ENCODE measurements at places on chromosomes 6 and 20.

DNA sequence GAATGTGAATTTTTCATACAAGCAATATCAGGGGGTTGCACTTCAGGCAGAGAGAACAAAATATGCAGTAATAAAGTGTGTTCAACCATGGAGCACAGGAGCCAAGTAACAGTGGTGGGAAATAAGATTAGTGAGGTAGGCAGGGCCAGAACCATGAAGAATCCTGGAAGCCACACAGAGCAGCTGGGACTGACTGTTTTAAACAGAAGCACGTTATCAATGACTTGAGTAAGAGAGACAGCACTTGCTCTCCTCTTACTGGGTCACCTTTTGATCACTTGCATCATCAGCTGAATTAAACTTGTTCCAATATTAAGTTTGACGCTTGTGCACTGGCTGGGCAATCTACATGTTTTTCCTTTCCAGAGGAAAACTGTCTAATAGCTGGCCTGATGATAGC, 238.5 kb downstream of the TBX18 start:
- H3K4me3 ChIP-seq, result no peak overlapping the region
- H3K27me3 ChIP-seq, result no peaks in the 10 kb centered on the region
- H3K4me1 ChIP-seq, result no peaks in the 10 kb centered on the region
- H3K27ac ChIP-seq, result no peak overlapping the region

GRCh38 chr20:43942667-43943285, 28.1 kb downstream of the TOX2 start:
- DNase-seq, result no peak
- peaks cover 33% of the 10 kb centered on the region for H3K27me3 ChIP-seq
- H3K4me1 ChIP-seq, result peaks cover 40% of the 10 kb centered on the region
- no peak overlapping the region for H3K4me3 ChIP-seq

DNA sequence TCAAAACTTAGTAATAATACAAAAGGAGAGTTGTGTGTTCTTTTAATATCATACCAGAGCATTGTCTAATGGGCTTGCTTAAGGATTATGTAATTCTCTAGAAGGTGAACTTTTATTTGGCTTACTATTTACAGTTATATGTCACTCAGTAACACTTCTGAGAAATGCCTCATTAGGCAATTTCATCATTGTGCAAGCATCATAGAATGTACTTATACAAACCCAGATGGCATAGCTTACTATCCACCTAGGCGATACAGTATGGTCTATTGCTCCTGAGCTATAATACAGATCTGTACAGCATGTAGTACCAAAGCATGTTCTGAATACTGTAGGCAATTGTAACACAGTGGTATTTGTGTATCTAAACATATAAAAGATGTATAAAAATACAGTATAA, 340.1 kb downstream of the PHF3 start:
- H3K4me1 ChIP-seq, result no peaks in the 10 kb centered on the region
- H3K27ac ChIP-seq, result no peak overlapping the region
- H3K27me3 ChIP-seq, result no peaks in the 10 kb centered on the region
- no peak overlapping the region for H3K4me3 ChIP-seq
- H3K36me3 ChIP-seq, result no peaks in the 10 kb centered on the region
- no peak for DNase-seq

DNA sequence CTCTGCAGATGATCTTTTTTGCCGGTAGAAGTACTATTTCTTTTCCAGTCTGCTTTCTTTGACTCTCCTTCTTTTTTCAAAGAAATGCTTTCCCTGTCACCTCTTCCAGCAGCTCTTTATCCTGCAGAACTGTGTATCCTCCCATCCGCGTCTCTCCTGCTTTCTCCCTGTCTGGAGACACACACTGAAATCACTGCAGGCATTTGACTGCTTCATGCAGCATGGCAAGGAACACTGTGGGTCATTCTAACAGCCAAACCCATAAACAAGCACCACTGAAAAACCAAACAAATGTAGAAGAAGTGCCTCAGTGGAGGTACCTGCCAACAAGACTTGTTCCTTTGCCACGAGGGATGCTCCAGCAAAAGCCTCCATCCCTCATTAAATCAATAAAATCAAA, 403.7 kb upstream of the CITED2 start:
- H3K27me3 ChIP-seq, result no peaks in the 10 kb centered on the region
- H3K27ac ChIP-seq, result no peak overlapping the region
- no peak overlapping the region for H3K4me3 ChIP-seq
- H3K4me1 ChIP-seq, result no peaks in the 10 kb centered on the region
- H3K36me3 ChIP-seq, result no peaks in the 10 kb centered on the region
- no peak for DNase-seq

- no peaks in the 10 kb centered on the region for H3K36me3 ChIP-seq
- no peaks in the 10 kb centered on the region for H3K4me1 ChIP-seq
- no peak overlapping the region for H3K27ac ChIP-seq
- peaks cover 2% of the 10 kb centered on the region for H3K27me3 ChIP-seq
- DNase-seq, result no peak
Measured at GRCh38 chr6:46419576-46420002, 71.7 kb downstream of the RCAN2 start.

- peak overlapping the region; percentile 80 for H3K27ac ChIP-seq
- H3K4me1 ChIP-seq, result peaks cover 68% of the 10 kb centered on the region
- H3K36me3 ChIP-seq, result peaks cover 4% of the 10 kb centered on the region
- DNase-seq, result no peak
- no peaks in the 10 kb centered on the region for H3K27me3 ChIP-seq
- H3K4me3 ChIP-seq, result no peak overlapping the region
Measured at GRCh38 chr6:24949020-24949569, 13.3 kb upstream of the RIPOR2 start.

DNA sequence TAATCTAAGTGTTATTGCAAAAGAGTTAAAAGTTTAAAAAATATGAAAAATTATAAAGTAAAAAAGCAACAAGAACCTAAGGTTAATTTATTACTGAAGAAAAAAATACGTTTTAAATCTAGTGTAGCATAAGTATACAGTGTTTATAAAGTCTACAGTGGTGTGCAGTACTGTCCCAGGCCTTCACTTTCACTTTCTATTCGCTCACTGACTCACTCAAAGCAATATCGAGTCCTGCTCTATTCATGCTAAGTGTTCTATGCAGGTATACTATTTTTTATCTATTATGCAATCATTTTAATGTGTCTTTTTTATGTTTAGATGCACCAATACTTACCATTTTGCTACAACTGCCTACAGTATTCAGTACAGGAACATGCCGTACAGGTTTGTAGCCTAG, 113.0 kb downstream of the MANEA start:
- no peak overlapping the region for H3K4me3 ChIP-seq
- H3K4me1 ChIP-seq, result no peaks in the 10 kb centered on the region

DNA sequence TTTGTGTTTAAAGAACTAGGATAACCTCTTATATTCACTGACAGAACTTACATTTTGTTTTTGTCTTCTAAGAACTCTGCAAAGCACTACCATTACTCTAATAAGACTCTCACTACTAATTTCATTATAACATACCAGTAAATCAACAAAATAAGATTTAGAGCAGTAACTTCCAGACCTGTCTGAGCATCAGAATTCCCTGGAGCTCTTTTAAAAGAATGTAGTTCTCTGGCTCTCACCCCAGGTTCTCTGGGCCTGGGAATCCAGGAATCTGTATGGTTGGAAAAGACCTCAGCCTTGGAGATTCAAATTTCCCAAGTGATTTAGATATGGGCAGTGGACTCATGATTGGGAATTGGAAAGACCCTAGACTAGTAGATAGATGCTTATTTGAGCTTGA, 89.4 kb downstream of the JAG1 start:
- H3K27me3 ChIP-seq, result no peaks in the 10 kb centered on the region
- no peak for DNase-seq
- no peak overlapping the region for H3K4me3 ChIP-seq
- no peak overlapping the region for H3K27ac ChIP-seq
- no peaks in the 10 kb centered on the region for H3K4me1 ChIP-seq

DNA sequence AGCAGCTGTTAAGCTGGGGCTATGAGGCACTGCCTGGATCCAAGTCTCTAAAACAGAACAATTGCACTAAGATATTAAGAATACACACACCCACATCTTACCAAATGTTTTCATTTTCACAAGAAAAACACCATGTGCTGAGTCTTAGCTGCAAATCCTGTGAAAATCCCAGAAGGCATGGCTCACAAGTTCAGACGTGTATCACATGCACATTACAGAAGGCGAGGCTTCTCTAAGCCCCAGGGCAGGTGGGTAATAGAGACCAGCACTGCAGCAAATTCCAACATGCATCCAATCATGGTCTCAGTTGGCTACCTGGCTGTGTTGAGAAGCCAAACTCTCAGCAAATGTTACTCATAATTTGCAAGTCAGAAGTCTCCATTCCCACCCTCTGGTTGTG, 16.2 kb upstream of the CST3 start:
- H3K4me1 ChIP-seq, result peaks cover 14% of the 10 kb centered on the region
- no peaks in the 10 kb centered on the region for H3K36me3 ChIP-seq
- no peaks in the 10 kb centered on the region for H3K27me3 ChIP-seq
- no peak overlapping the region for H3K27ac ChIP-seq

DNA sequence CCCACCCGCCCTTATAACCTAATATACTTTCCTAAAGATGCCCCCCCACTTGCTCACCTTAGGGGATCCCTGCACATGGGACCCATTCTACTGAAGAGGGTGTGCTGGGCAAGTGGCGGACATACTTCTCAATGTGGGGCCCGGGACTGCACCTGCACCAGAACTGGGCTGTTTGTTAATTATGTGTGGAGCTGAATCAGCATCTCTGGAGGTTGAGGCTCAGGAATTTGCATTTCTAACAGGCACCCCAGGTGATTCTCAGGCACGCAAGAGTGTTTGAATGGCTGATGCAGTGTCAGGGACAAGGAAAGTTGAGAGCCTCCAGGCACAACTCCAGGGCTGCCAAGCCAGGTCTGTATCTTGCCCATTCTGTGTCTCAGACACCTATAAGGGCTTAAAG, 8.9 kb upstream of the PTPRT start:
- no peaks in the 10 kb centered on the region for H3K4me1 ChIP-seq
- no peak overlapping the region for H3K27ac ChIP-seq
- H3K4me3 ChIP-seq, result no peak overlapping the region
- no peak for DNase-seq
- H3K36me3 ChIP-seq, result no peaks in the 10 kb centered on the region

- DNase-seq, result no peak
- no peak overlapping the region for H3K27ac ChIP-seq
- no peaks in the 10 kb centered on the region for H3K36me3 ChIP-seq
- H3K4me3 ChIP-seq, result no peak overlapping the region
Measured at GRCh38 chr20:61112515-61112914, 139.5 kb upstream of the CDH4 start.

GRCh38 chr6:47780510-47781356, 1.1 kb upstream of the OPN5 start:
- H3K27me3 ChIP-seq, result no peaks in the 10 kb centered on the region
- H3K27ac ChIP-seq, result no peak overlapping the region
- DNase-seq, result peak; percentile 65

DNA sequence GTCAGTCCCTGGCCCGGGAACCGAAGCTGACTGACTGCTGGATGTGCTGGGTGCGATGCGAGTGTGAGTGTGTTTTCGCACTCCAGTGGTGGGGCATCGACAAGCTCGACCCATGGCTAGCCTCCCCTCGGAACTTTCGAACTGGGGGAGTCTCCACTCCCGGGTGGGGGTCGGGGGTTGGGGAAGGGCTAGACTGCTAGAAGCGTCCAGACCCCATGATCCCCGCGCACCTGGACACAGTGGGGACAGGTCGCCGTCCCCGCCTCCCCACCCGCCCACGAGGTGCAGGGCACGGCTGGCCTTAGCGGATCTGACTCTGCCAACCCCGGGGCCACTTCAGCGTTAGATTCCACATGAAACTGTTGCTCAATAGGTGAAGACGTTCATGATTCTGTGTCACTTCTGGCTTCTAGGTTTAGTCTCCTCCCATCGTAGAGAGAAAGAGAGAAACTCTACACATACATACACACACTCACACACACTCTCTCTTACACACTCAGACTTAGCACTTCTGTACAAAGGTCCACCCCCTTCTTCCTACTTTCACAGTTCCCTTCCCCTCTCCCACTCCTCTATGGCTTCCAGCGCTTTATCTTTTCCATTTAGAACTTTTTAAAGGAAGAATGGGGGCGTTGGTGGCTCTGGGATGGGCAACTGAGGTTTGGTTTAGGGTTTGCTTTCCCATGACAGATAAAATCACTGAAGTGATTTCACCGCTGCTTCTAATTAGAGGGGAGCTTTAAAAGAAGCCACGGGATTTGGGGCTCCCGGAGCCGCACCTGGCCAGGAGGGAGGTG, 5.1 kb upstream of the TFAP2A start:
- H3K4me3 ChIP-seq, result no peak overlapping the region
- H3K36me3 ChIP-seq, result no peaks in the 10 kb centered on the region
- peaks cover 12% of the 10 kb centered on the region for H3K4me1 ChIP-seq

- no peak overlapping the region for H3K4me3 ChIP-seq
- H3K4me1 ChIP-seq, result peaks cover 12% of the 10 kb centered on the region
- no peak overlapping the region for H3K27ac ChIP-seq
- no peaks in the 10 kb centered on the region for H3K27me3 ChIP-seq
- no peaks in the 10 kb centered on the region for H3K36me3 ChIP-seq
Measured at GRCh38 chr20:38132156-38132909, 32.7 kb downstream of the TGM2 start.

DNA sequence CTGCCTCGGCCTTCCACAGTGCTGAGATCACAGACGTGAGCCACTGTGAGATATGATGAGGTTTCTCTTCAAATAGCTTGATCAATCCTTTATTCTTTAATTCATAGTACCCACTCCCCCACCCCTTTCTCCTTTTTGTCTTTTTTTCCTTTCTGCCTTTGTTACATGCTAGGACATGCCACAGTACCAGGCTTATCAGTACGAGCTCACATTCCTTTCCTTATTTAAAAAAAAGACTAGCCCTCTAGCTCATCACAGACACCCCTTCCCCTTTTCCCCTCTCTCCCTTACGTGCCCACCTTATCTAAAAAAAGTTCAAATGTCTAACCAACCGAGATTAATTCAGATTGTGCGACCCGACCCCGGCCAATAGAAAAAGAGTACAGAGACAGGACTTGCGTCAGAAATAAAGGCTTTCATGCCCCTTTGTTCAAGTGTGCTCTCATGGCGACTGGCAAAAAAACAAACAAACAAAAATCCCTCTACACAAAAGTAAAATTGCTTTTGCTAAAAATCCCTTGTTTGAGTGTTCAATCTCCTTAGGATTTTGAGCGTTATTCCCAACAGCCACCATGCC, 49.2 kb downstream of the MRAP2 start:
- no peaks in the 10 kb centered on the region for H3K36me3 ChIP-seq
- no peaks in the 10 kb centered on the region for H3K27me3 ChIP-seq
- H3K4me1 ChIP-seq, result no peaks in the 10 kb centered on the region
- no peak overlapping the region for H3K27ac ChIP-seq

DNA sequence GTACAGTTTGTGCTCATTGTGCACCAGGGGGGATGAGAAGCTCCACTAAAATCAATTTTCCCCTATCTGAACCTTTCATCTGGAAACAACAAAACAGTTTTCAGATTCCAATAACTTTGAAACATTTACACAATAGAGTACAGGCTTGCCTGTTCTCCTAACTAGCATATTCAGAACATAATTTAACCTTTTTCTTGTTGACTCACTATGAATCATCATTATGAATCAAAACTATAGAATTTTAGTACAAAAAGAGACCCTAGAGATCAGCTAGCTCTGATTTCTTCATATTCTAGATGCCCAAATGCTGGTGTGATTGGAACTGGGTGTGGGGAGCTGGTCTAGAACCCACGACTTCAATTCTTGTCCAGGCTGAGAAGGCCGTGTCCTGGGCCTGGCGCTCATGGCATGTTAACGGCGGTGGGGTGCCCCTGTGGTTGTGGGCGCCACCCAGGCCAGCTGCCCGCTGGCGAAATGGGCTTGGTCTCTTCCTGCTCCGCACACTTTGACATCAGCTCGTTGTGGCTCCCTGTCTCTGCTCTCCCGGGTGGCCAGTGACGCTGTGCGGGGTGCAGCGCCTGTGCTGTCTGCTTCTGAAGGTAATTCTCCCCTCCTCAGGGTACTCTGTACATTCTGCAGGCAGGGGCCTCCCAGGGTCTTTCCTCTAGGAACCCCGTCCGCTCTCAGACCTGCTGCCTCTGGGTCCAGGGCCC, 29.9 kb upstream of the AGPAT4 start:
- H3K4me3 ChIP-seq, result no peak overlapping the region
- H3K4me1 ChIP-seq, result no peaks in the 10 kb centered on the region
- no peaks in the 10 kb centered on the region for H3K27me3 ChIP-seq
- H3K36me3 ChIP-seq, result no peaks in the 10 kb centered on the region
- DNase-seq, result no peak
